ENCODE measurements at places on chromosomes 6 and 20.

DNA sequence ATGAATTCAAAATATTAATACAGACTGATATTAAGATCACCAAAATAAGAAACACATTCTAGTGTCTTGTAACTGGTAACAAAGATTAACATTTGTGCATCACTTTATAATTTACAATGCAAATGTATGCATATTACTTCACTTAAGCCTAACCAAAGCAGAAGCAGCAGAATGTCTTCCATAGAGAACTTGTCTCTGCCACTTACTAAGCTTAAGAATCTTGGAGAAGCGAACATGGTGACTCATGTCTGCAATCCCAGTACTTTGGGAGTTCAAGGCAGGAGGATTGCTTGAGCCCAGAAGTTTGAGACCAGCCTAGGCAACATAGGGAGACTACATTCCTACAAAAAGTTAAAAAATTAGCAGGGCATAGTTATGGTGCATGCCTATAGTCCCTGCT, 18.8 kb downstream of the AK9 start:
- ATAC-seq, result no peak

- ATAC-seq, result no peak
Measured at GRCh38 chr6:147278891-147279290, 74.7 kb downstream of the STXBP5 start.

GRCh38 chr20:17651760-17652388, 30.2 kb downstream of the RRBP1 start:
- ATAC-seq, result no peak

- ATAC-seq, result no peak
Measured at GRCh38 chr20:61956396-61957342, 109.0 kb downstream of the TAF4 start.

DNA sequence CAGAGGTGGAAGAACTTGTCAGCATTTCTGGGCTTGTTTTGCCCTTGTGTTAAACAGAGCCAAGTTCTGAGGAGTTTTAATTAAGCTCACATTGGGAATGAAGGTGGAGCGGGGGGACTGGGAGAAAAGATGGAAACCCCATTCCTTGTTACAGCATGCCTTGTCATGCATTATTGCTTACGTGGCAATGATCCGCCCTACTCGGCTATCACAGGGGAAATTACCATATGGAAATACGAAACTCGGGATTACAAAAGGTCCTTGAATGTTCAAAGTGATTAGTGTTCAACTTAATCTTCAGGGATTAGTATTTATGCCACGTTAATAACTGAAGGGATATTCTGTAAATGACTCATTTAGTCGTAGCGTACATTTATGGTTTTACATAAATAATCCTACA, 86.4 kb downstream of the MAP3K7 start:
- no peak for ATAC-seq

DNA sequence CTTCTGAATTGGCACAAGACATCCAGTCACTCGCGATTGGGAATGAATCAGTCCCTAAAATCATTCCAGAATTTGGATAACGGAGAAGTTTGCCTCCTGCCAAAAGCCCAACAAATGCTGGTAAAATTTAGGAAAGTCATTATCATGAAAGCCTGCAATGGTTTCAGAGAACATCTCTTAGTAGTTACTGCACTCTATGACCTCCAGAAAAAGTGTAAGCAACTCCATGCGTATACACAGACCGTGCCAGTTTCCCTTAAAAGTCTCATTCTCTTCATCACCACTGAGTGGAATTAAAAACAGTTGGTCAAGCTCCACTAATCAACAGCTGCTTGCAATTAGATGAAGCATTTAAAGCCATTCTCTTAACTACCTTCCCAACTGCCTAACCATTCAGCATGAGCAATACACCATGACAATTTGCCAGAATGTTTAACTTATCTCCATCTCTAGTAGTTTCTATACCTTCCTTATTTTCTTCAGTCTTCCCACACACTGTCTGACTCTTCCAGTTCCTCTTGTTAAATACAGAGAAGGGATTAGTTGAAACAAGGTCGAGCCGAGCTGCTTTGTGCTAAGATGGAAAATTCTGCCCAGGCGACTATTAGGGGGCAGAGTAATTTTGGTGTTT, 183.6 kb upstream of the PRDM1 start:
- ATAC-seq, result no peak

- ATAC-seq, result no peak
Measured at GRCh38 chr6:139148557-139149235, 13.8 kb downstream of the HECA start.

DNA sequence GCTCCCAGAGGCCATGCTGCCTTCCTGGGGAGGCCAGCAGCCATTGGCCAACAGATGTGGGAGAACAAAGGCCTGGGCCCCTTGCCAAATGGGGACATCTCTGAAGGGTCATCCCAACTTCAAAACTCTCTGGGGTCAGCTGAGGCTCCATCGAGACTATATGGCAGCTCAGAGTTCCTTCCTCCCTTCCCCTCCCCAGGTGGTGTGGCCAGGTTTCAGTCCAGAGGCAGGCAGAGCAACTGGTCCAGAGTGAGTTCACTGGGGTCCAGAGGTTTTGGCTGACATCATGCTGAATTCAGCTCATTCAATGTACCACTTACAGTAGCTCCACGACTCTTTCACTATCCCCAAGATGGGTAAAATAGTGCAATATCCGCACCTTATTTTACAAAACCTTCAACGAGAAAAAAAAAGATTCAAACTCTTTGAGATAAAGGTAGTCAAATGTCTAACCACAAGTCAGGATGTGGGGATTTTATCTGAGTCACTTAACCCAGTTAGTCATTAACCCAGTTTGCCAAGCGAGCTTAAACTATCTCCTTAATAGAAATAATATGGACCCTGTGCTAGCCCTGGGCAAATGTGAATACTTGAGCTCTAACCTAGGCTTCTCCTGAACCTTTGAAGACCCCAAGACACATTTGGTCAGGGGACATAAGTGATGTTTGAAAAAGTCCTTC, 108.4 kb upstream of the PLEKHG1 start:
- ATAC-seq, result no peak

GRCh38 chr6:157967486-157967885, 14.2 kb upstream of the SYNJ2 start:
- ATAC-seq, result no peak

- ATAC-seq, result no peak
Measured at GRCh38 chr6:24191346-24191745, 65.3 kb downstream of the NRSN1 start.

DNA sequence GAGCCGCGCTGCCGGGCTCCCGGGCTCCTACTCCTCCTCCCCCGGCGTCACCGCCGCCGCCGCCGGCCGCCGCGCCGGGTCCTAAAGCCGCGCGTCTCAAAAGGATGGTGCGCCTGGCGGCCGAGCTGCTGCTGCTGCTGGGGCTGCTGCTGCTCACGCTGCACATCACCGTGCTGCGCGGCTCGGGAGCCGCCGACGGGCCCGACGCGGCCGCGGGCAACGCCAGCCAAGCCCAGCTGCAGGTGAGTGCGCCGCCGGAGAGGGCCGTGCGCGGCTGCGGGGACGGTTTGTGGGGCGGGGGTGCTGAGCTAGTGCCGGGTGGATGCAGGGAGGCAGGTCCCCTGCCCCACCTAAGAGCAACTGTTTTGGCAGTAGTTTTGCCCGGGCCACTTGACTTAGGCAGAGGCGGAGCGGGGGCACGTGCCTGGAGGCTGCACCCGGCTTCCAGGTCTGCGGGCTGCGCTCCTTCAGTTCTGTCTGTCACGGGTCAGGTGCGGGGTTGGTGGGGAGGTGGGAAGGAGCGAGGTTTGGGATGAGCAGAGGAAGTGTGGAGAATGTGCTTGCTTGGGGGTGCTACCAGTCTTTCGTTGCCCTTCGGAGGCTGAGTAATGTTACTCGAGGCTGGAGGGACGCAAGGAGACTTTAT, 722 bp downstream of the ISM1 start:
- ATAC-seq, result peak; percentile 75

GRCh38 chr6:33865478-33866077, 61.8 kb upstream of the MLN start:
- no peak for ATAC-seq

DNA sequence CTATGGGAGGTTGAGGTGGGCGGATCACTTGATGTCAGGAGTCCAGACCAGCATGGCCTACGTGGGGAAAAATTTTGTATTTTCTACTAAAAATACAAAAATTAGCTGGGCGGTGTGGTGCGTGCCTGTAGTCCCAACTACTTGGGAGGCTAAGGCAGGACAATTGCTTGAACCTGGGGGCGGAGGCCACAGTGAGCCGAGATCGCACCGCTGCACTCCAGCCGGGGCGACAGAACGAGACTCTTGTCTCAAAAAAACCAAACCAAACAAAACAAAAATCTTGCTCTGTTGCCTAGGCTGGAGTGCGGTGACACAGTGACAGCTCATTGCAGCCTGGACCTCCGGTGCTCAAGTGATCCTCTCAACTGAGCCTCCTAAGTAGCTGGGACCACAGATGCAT, 16.2 kb downstream of the OR2W1 start:
- ATAC-seq, result no peak

DNA sequence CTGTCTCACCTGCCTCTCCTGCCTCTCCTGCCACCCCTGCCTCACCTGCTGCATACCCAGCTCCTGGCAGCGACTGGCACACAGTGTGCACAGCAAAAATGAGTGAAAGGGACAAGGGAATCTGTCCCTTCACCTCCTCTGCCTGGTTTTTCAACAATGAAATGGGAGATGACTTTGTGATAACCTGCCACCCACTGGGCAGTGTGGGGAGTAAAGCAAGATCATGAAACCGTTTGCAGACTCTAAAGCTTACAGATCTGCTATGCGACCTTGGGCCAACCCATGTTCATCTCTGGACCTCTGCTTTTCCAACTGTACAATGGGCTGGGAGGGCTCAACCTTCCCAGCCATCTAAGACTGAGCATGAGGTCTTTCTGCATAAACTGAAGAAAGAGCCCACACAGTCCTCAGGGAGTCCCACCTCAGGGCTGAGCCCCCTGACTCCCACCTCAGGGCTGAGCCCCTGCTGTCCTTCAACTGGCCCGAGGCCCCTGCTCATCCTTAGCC, 81.1 kb downstream of the RIPOR3 start:
- ATAC-seq, result no peak

DNA sequence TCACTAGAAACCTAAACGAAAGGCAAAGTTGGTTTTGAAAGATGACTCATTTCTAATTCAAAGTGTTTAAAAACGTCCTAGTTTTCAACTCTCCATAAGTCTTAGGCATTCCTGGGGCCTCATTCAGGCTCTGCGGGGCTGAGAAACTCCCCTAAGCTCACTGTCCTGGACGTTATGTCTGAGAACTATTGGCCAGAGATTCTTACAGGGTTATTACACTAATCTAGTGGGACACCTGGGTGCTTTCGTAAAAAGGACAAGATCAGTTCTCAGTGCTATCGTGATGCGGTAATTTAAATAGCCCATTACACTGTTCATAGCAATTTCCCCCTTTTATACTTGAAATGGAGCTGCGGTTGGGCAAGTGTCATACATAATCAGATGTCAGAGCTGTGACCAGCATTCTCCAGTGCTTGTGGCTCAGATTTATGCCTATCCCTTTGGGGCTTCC, 280.9 kb downstream of the QKI start:
- ATAC-seq, result no peak

DNA sequence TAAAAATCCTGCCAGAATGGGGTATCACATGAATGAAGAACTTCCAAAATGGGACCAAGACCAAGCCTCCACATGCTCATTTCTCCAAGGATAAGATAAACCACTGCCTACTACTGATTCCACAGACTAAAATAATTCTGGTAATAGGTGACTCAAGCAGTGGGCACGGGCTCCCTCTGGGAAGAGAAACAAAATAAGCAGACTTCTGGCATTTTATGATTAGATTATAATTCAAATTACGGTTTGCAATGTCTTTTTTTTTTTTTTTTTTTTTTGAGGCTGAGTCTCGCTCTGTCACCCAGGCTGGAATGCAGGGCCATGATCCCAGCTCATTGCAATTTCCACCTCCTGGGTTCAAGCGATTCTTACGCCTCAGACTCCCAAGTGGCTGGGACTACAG, 16.0 kb downstream of the UQCC1 start:
- no peak for ATAC-seq

DNA sequence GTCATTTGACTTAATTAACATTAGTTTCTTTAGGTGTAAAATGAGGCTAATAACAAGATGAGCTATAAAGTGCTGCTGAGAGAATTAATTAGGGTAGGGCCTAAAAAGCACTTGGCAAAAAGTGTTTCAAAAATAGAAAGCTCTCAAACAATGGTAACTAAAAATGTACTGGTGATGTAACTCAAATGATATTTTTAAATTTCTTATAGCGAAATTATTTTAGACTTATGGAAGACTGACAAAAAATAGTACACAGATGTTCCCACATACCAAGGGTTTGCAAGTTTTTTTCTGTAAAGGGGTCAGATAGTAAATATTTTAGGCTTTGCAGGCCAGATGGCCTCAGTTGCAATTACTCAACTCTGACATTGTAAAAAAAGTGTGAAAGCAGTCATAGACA, 190.7 kb upstream of the UFL1 start:
- ATAC-seq, result no peak

GRCh38 chr6:39934131-39934757, at the start of gene MOCS1:
Gene MOCS1 (minus strand): TSS chr6:39934462. CDS start chr6:39934417, 45 bp downstream.
- peak; percentile 96 for ATAC-seq

DNA sequence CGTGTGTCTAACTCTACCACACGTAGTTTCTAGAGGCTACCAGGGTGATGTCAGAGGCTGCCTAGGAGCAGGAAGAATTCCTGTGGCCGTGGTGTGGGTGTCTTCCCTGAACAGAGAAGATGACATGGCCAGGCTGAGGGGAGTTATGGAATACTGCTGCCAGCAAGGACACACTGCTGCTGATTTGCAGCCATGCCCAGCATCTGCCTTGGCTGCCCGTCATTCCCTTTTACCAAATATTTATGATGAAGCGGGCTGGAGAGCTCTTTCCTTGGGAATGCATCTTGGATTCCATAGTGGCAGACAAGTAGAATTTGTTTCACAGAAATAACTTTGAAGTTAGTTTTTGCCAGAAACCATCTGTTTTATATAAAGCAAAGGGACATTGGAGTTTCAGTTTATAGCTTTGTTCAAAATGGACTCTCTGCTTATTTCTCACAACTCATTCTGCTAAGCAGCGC, 80.8 kb upstream of the VSTM2L start:
- peak; percentile 48 for ATAC-seq

- no peak for ATAC-seq
Measured at GRCh38 chr6:10847684-10848083, 9.3 kb upstream of the MAK start.

GRCh38 chr6:129124347-129124746, 241.4 kb downstream of the LAMA2 start:
- ATAC-seq, result no peak

DNA sequence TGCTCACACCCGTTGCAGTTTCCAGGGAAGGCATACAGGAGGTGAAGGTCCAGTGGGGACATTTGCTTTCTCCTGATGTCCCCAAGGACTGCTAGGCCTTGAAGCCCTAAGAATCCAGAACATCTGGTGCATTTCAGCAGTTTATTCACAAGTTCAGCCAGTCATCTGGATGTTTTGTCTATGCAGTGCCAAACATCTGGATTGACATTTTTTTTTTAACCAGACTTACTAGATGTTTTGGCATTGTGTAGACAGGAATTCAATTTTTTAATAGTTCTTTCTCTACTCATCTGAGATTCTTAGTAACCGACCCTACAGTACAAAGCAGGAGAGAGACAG, 256.2 kb downstream of the CLIC5 start:
- ATAC-seq, result peak; percentile 46
